ENCODE measurements at places on chromosomes 1 and 21.

DNA sequence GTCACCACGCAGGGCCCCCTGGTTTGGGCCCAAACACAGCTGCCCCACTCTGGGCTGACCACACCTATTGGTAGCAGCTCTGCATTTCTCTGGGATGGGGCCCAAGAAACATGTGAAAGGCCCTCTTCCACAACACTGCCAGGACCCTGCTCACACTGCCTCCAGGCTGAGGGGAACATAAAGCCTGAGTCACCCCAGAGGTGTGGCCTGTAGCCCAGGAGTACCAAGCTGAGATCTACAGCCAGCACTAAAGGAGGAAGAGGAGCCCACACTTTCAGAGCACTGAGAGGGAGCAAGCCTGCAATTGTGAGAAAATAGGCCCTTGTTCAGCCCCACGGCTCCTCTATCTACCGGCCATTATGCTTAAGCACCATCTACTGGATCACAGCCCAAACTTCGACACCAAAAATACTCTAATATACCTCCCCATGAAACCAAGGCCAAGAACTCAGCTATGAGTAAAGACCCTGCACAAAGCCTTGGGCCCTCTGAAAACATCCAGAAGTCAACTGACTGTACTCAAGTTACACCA lies 14.4 kb upstream of the OR2T10 start:
- DNase-seq: no peak

DNA sequence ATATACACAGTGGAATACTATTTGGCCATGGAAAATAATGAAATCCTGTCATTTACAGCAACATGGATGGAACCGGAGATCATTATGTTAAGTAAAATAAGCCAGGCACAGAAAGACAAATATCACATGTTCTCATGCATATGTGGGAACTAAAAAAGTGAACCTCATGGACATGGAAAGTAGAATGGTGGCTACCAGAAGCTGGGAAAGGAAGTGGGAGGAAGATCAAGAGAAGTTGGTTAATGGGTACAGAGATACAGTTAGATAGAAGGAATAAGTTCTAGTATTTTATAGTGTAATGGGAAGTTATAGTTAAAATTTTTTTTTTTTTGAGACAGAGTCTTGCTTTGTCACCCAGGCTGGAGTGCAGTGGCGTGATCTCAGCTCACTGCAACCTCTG lies 34.8 kb upstream of the CREG1 start:
- DNase-seq: no peak

- DNase-seq: no peak
Observed at GRCh38 chr1:58165073-58165472, 381.5 kb downstream of the OMA1 start.

DNA sequence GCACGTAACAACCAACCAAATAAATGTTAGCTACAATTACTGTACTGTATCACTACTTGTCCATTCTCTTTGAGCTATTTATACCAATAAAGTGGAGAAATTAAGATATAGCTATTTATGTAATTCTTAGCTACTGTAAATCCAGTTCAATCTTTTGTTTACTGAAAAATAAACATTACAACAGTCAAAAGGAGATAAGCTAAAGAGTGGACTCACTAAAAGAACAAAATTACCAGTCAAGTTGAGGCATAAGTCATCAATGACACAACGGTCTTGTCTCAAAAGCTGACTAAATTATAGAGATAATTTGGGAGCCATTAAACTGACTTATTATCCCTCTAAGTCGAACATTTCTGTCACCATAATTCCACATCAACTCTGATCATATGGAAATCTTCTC lies 22.5 kb downstream of the TGFBR3 start:
- no peak for DNase-seq

GRCh38 chr1:10495952-10496351 lies 21.2 kb downstream of the PEX14 start:
- DNase-seq: no peak

GRCh38 chr1:221742555-221743415 lies 896 bp upstream of the DUSP10 start:
- peak; percentile 42 for DNase-seq

GRCh38 chr1:91706140-91706957 lies 179.6 kb downstream of the TGFBR3 start:
- no peak for DNase-seq

DNA sequence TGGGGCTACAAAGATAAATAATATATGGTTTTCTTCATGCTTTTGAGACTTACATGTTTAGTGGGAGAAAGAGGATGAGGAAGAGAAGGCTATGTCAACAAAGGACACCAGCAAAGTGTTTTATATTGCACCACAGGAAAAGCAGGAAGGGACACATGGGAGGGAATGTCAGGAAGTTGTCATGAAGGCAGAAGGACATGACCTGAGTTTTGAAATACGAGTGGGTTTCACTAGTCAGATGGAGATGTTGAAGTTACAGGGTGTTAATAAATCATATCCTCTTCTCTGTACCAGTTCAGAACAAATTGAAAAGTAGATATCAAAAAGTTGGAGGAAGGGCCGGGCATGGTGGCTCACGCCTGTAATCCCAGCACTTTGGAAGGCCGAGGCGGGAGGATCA lies 18.2 kb upstream of the AGO1 start:
- DNase-seq: no peak

Data from activated naive CD4-positive, alpha-beta T cell (primary cell).